Activated CD4-positive, alpha-beta T cell treated with anti-CD3 and anti-CD28 coated beads for 36 hours (primary cell): ENCODE measurements at places on chromosomes 5 and 9. TPM values are rescaled to one million over a fixed set of nuclear protein-coding genes. Genes with fewer than 3 reads are reported as not detected.

DNA sequence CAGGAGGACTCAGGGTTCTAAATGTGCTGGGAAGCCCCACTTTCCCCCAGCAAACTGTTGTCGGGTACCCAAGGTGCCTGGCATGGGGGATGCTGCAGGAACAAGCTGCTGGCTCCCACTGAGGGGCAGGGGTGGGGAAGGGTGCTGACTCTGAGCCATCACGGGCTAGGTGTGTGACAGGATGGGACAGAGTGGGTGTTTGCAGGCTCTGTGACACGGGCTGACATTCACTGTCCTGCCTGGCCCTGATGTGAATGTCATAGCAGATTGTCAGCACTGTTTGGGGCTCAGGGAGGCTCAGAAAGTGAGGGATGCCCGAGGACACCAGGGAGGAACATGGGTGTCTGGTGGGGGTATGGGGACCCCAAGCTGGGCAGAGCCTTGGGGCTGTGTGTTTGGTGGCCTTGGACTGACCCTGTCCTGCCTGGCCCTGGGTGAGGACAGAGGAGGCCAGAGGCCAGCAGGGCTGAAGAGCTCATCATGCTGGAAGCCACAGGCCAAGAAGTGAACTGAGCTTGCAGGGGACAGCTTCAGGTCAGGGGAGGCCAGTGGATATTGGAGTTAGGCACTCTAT is 20.6 kb downstream of the WNK2 start:
- H3K4me1 ChIP-seq, result no peaks in the 10 kb centered on the region
- no peaks in the 10 kb centered on the region for H3K36me3 ChIP-seq
- H3K27ac ChIP-seq, result no peak overlapping the region
- DNase-seq, result no peak
- H3K4me3 ChIP-seq, result no peak overlapping the region
- no peaks in the 10 kb centered on the region for H3K27me3 ChIP-seq

GRCh38 chr5:121797681-121798518 is 53.8 kb upstream of the FTMT start:
- no peaks in the 10 kb centered on the region for H3K36me3 ChIP-seq
- no peak overlapping the region for H3K27ac ChIP-seq
- H3K4me3 ChIP-seq, result no peak overlapping the region
- H3K27me3 ChIP-seq, result no peaks in the 10 kb centered on the region
- DNase-seq, result no peak

DNA sequence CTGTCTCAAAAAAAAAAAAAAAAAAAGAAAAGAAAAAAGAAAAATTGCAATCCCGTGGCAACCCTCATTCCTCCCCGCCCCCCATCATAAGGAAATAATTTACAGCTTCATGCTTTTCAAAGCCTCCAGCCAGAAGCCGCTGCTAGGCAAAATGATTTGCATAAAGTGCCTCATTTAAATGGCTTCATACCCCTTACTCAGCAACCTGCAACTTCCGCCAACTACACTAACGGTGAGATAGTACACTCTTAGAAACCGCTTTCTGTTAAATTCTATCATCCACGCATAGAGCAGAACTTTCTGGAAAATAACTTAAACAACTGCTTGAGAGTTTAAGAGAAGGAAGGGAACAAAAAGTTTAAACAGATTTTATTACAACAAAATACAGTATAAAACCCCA is 17.8 kb downstream of the SERINC5 start:
- H3K36me3 ChIP-seq, result peaks cover 40% of the 10 kb centered on the region
- peak overlapping the region; percentile 80 for H3K27ac ChIP-seq
- no peaks in the 10 kb centered on the region for H3K27me3 ChIP-seq
- H3K4me1 ChIP-seq, result peaks cover 73% of the 10 kb centered on the region
- H3K4me3 ChIP-seq, result peak overlapping the region; percentile 28
- peak; percentile 52 for DNase-seq

GRCh38 chr5:54135042-54135441 is 175.3 kb downstream of the ARL15 start:
- no peak overlapping the region for H3K4me3 ChIP-seq
- DNase-seq, result no peak
- peaks cover 5% of the 10 kb centered on the region for H3K36me3 ChIP-seq
- no peaks in the 10 kb centered on the region for H3K4me1 ChIP-seq

- H3K4me3 ChIP-seq, result no peak overlapping the region
- no peaks in the 10 kb centered on the region for H3K27me3 ChIP-seq
- no peaks in the 10 kb centered on the region for H3K4me1 ChIP-seq
- DNase-seq, result no peak
- no peak overlapping the region for H3K27ac ChIP-seq
- no peaks in the 10 kb centered on the region for H3K36me3 ChIP-seq
Measured at GRCh38 chr5:60447488-60447920, 252.5 kb downstream of the DEPDC1B start.

DNA sequence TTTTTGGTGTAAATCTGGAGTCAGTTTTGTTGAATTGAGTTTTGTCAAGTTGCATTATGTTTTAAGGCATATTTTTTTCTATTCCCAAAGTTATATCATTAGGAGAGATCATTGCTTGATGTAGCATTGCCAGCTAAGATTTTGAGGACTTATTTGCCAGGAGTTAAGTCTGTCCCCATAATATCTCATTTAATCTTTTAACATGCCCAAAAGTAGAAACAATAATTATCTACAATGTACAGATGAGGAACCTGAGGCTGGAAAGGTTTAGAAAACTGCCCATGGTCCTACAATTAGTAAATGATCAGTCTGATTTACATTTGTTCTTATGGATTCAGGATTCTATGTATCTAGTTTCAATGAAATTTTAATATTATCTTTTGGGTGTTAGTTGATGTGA is 4.7 kb downstream of the NIPBL start:
- H3K4me3 ChIP-seq, result no peak overlapping the region
- peak overlapping the region; percentile 17 for H3K27ac ChIP-seq
- no peaks in the 10 kb centered on the region for H3K27me3 ChIP-seq
- H3K4me1 ChIP-seq, result peaks cover 50% of the 10 kb centered on the region

DNA sequence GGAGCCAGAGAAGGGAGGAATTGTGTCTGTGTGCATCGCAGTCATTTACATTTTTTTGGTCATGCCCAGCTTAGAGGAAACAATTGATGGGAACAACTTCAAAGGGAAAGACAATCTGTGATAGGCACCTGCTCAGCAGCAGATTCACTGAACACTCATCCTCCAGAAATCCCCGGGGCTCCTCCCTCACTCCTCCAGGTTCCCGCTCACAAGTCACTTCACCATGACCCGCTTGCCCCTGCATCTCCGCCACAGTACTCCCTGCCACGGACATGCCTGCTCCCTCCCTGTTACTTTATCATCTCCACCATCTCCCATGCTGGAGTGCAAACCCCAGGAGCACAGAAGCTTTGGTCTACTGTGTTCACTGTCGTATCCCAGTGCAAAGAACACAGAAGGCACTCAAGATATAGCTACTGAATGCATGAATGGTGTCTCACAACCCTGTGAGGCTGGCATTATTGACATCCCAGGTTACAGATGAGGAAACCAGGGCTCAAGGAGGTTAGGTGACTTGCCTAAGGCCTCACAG is 16.2 kb downstream of the LHX6 start:
- DNase-seq, result no peak
- H3K4me3 ChIP-seq, result no peak overlapping the region
- peaks cover 2% of the 10 kb centered on the region for H3K4me1 ChIP-seq
- peaks cover 51% of the 10 kb centered on the region for H3K27me3 ChIP-seq

DNA sequence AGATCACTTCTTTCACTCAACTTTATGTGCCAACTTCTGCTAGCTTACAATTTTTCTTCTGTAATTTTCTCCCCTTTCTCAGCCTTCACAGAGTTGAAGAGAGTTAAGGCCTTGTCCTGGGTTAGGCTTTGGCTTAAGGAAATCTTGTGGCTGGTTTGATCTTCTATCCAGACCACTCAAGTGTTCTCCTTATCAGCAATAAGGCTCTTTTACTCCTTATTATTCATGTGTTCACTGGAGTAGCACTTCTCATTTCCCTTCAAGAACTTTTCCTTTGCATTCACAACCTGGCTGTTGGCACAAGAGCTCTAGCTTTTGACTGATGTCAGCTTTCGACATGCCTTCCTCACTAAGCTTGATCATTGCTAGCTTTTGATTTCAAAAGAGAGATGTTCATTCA is 86.9 kb upstream of the ALDH1B1 start:
- H3K4me1 ChIP-seq, result no peaks in the 10 kb centered on the region
- no peak overlapping the region for H3K4me3 ChIP-seq
- peaks cover 3% of the 10 kb centered on the region for H3K27me3 ChIP-seq
- DNase-seq, result no peak
- H3K27ac ChIP-seq, result no peak overlapping the region

GRCh38 chr9:128550770-128551656 is 1.4 kb upstream of the SPTAN1 start:
- no peak overlapping the region for H3K4me3 ChIP-seq
- no peaks in the 10 kb centered on the region for H3K36me3 ChIP-seq
- H3K27ac ChIP-seq, result peak overlapping the region; percentile 97
- peak; percentile 25 for DNase-seq

DNA sequence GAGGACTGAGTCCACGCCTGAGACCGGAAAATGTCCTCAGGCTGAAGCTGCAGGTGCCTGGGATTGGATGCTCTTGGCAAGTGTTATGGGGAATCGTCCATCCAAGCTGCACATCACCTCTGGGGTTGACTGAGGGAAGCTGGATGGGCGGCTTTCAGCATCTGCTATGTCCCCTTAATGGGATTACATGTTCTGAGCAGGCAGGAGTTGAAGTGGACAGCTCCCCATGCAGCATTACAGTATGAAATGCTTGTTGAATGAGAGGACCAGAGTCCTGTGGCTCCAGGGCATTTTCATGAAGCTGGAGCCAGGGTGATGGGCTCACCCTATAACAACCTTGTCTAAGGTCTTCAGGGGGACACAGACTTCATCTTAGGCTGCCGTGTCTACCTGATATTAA is 270.9 kb downstream of the HSPA4 start:
- no peak for DNase-seq
- H3K27me3 ChIP-seq, result no peaks in the 10 kb centered on the region
- H3K27ac ChIP-seq, result no peak overlapping the region
- peaks cover 16% of the 10 kb centered on the region for H3K4me1 ChIP-seq

DNA sequence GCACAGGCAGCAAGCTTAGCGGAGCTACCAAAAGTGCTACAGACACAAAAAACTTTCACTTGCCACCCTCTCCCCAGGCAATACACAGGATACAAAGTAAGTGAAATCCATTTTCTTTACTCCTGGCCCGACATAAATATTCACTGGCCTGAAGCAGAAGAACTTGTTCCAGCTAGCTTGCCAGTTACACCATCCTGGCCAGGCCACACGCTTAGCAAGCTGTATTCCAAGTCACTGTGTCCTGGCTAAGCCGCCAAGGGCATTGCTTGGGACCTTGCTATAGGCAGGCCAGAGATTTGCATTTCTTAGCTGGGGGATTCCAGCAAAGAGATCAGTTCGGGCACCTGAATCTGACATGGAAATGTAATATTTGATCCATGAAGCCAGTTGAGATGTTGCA is 71.0 kb upstream of the SLC1A3 start:
- DNase-seq, result no peak
- no peak overlapping the region for H3K4me3 ChIP-seq
- H3K27me3 ChIP-seq, result peaks cover 8% of the 10 kb centered on the region
- no peaks in the 10 kb centered on the region for H3K36me3 ChIP-seq

DNA sequence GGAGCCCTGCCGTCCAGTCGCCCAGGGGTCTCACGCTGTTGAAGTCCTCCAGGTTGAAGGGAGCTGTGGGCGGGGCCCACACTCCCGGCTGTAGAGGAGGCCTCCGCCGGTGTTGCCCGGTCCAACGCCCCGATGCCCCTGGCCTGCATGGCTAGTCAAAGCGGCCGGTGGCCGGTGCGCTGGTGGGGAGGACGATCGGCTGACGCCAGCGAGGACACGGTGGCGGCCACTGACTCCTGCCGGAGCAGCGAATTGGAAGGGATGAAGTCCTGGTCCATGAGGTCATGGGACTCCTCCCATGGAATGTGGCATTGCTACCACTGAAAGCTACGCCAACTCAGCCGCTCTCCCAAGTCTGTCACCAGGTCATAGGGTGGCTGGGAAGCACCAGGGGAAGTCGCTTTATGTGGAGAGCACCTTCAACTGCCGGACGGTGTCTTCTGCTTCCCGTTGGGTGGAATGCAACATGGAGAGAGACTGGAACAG is 11.8 kb downstream of the RCL1 start:
- DNase-seq, result no peak
- H3K36me3 ChIP-seq, result peaks cover 46% of the 10 kb centered on the region
- H3K27ac ChIP-seq, result no peak overlapping the region
- H3K4me1 ChIP-seq, result peaks cover 16% of the 10 kb centered on the region
- H3K4me3 ChIP-seq, result no peak overlapping the region

- DNase-seq, result peak; percentile 85
- H3K27ac ChIP-seq, result no peak overlapping the region
- peaks cover 11% of the 10 kb centered on the region for H3K4me1 ChIP-seq
- peak overlapping the region; percentile 36 for H3K4me3 ChIP-seq
Measured at GRCh38 chr9:137156567-137157375, 13.1 kb downstream of the LRRC26 start.

DNA sequence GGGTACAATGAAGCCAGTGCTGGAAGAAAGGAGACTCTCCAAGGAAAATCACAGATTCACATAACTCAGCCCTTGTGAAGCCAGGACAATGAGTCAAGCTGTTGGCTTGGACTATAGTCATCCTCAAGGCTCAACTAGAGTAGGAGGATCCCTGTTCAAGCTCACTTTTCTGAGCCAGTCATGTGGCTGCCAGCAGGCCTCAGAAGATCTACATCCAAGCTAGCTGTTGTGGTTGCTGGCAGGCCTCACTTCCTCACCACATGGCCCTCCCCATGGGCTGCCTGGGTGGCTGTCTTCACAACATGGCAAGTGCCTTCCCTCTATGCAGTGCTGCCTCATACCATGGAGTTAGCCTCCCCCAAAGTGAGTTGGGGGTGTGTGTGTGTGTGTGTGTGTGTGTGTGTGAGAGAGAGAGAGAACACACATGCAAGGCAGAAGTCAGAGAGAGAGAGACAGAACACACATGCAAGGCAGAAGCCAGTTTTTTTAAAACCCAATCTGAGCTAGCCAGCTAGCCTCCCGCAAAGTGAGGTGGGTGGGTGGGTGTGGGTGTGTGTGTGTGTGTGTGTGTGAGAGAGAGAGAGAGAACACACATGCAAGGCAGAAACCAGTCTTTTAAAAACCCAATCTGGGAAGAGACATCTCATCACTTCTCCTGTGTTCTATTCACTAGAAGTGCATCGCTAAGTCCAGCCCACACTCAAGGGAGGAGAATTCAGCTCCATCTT is 17.1 kb downstream of the SCAI start:
- no peaks in the 10 kb centered on the region for H3K27me3 ChIP-seq
- H3K4me3 ChIP-seq, result peak overlapping the region; percentile 64
- peak overlapping the region; percentile 100 for H3K27ac ChIP-seq
- DNase-seq, result peak; percentile 90
- H3K36me3 ChIP-seq, result peaks cover 12% of the 10 kb centered on the region
- H3K4me1 ChIP-seq, result peaks cover 34% of the 10 kb centered on the region

GRCh38 chr5:66345281-66345680 is 201.2 kb downstream of the SREK1 start:
- no peak for DNase-seq
- H3K4me1 ChIP-seq, result no peaks in the 10 kb centered on the region
- H3K27me3 ChIP-seq, result peaks cover 7% of the 10 kb centered on the region
- no peaks in the 10 kb centered on the region for H3K36me3 ChIP-seq
- no peak overlapping the region for H3K4me3 ChIP-seq

Gene CTNND2
- not detected for total RNA-seq

Gene CDX1
- total RNA-seq, result not detected

Gene LTC4S
- 0.39 TPM for total RNA-seq

Gene ECSCR
- 0.83 TPM for total RNA-seq

Gene PKD2L2
- 0.30 TPM for total RNA-seq

Gene PCDHA11
- total RNA-seq, result not detected

Gene LRRC26
- total RNA-seq, result not detected
